ENCODE measurements at places on chromosomes 11 and 22. TPM values are rescaled to one million over a fixed set of nuclear protein-coding genes. Genes with fewer than 3 reads are reported as not detected.

- DNase-seq = no peak
These were observed 287.2 kb downstream of the TMEM135 start for GRCh38 chr11:87324817-87325489.

Gene APOL3
- total RNA-seq = 1.2 TPM

DNA sequence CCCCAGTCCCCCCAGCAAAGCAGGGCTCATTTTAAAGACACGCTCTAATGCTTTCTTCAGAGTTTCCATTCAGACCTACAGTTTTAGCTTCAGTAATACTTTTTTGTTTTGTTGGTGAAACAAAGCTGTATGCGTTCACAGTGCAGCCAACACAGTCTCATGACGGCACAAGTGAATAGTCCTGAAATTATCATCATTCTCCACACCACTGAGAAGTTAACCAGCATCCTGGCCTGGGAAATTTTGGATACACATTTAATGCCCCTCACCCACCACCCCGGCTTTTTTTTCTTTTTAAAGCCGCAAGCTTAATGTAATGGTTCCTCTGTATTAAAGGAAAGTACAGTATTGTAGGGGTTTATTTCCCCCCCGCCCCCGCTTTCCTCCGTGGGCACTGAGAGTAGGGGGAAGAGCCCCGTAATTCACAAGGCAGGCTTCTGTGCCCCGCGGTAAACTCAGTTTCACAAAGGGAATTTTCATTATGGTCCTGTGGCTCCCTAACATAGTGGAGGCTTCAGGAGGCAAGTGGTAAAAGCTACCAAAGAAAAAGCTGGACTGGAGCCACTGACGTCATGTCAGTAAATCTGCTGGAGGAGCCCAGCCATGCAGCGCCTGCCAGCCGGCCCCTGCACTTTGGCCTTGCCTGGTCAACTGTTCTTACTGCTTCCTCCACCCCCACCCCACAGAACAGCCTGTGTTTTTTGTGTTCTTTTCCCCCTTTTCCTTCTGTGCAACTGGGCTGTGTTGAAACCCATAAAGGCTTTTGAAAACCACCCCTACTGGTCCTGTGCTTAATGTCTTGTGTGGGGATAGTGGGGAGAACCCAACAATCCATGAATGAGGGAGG lies 18.2 kb downstream of the TEAD1 start:
- DNase-seq = no peak

Gene TYR
- total RNA-seq = not detected

DNA sequence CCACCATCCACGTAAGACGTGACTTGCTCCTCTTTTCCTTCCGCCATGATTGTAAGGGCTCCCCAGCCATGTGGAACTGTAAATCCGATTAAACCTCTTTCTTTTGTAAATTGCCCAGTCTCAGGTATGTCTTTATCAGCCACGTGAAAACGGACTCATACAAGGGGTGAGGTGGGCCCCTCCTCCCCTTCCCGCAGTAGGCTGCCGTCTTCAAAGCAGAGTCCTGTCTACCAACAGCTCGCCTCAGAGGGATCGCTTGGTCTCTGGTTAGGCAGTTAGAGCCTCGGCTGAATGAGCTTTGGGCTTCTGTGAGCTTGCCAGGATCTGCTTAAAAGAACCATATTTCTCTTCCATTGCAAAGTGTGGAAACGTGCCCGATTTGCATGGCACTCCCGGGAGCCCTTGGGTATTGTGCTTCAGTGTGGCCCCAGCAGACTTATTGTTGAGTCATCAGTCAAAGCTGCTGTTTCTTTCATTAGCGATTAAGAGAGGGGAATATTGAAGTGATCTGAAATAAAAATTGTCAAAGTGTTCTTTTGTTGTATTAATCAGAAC lies 338.3 kb downstream of the TBC1D22A start:
- no peak for DNase-seq

DNA sequence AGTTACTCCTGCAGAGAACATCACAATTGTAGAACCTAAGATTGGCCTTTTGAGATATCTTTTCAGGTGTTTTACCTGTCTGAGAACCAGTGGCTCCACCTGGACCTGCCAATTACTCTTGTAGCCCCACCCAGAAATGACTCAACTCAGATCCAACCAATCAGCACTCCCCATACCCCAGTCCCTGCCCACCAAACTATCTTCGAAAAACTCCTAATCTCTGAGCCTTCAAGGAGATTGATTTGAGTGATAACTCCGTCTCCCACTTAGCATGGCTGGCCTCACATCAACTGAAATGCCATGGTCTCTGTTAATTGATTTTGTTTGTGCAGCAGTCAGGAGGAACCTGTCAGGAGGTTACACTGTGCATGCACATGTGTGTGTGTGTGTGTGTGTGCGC lies 103.6 kb downstream of the MTNR1B start:
- no peak for DNase-seq

GRCh38 chr11:68016161-68016903 lies 6.2 kb downstream of the ALDH3B1 start:
- no peak for DNase-seq

DNA sequence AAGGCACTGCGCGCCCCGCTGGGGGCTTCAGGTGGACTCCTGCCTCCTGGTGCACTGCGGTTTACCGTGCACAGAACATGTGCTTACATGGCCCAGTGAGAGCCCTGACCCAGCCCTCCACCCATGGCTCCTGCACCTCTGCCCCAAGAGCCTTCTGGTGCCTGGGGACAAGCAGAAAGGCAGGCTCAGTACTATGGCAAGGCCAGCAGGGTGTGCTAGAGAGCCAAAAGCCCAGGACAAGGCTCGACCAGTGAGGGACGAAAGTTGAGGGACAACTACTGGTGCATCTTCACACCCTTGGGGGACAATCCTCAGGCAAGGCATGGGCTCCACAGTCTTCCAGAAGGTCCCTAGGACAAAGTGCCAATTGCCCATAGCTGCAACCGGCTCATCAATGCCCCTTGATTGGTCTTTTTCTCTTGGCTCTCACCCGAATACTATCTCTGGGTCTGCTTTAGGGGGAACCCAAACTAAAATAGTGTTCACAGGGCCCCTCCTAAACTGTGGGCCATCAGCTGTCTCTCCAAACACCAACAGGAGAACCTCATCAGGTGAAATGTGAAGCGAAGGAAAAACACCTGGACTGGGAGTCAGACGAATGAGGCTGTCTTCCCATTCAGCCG lies 13.5 kb downstream of the PGA5 start:
- DNase-seq = peak; percentile 77

DNA sequence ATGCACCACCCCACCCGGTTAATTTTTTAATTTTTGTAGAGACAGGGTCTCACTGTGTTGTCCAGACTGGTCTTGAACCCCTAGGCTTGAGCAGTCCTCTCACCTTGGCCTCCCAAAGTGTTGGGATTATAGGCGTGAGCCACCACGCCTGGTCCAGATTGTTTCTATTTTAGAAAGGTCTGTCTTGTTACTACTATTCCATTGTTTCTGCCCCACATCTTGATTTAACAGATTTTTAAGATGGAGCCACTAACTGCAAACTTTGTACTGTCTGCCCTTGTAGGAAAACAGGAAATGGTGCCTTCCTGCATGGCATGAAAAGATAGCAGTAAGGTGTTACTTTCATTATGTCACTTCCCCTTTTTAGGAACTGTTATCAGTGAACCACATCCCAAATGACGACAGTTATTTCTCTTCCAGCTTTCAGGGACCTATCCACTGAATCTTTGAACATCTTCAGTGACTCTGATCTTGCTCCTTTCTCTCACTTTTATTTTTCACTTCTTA lies 23.2 kb downstream of the TAF1D start:
- DNase-seq = peak; percentile 21

DNA sequence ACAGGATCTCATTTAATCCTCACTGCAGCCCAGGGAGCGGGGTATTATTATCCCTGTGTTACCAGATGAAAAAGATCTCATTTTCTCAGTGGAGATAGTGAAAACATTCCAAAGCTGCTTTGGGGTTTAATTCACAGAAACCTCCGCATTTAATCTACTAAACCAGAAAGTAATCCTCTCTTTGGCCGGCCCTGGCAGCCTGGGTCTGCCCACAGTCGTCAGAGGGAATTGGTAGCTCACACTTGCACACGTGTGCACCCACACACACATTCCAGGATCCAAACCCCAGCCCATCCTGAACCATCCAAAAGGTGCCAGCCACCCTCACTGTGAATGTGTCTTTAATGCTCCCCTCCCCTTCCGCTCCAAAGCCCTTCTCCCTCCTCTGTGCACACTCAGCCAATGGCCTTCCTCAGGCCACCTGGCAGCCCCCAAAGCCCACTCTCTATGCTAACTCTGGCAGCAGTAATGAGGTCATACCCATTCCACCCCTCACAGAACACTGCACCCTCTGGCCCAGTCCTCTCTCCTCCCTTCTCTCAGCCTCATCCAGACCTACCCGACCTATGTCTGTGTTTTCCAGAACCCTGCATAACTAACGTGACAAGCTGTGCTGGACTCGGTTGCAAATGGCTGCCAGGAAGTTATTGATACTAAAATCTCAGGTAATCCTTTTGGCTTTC lies 466.2 kb downstream of the SOX6 start:
- no peak for DNase-seq

Gene SLC22A12
- total RNA-seq = not detected

GRCh38 chr11:2775083-2775625 lies 75.4 kb upstream of the KCNQ1OT1 start:
- DNase-seq = peak; percentile 2

- DNase-seq = no peak
These were observed 2.6 kb downstream of the ACER3 start for GRCh38 chr11:76863196-76863777.

GRCh38 chr11:46309814-46310259 lies 32.4 kb downstream of the CREB3L1 start:
- DNase-seq = no peak

Gene SOX10
- 0.08 TPM for total RNA-seq

DNA sequence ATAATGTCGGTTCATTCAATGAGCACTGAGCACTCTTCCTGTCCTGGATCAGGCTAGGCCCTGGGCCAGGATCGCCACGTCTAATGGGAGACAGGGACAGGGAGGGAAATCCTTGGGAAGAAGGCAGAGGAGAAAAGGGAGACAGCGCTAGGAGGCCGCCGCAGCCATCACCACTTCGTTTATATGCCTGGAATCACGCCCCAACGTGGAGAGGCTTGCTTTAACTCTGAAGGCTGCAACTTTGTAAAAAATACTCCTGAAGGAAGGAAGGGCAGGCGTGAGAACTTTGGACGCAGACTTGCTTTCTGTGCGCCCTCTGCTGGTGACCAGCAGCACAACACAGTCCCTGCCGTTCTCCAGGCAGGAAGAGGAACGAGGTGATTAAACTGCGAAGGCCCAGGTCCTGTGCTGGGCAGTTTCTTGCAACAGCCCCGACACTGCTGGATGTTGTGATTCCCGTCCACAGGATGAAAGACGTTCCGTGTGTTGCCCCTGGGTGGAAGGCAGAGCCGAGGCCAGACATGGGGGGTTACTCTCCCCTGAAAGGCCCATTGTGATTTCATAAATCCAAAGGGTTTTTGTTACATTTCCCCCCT lies 22.1 kb downstream of the RIBC2 start:
- DNase-seq = peak; percentile 91

Gene LMNTD2
- total RNA-seq = 4.2 TPM

GRCh38 chr11:108895579-108896480 lies 231.0 kb downstream of the DDX10 start:
- DNase-seq = no peak

Gene SLC35F2
- total RNA-seq = 9.3 TPM

Gene DRD4
- 0.33 TPM for total RNA-seq

Gene NRIP3
- total RNA-seq = 1.4 TPM

All from endothelial cell (in vitro differentiated cells).